ENCODE measurements at places on chromosomes 11 and 22.

GRCh38 chr22:37442537-37442936 is 15.3 kb upstream of the ELFN2 start:
- DNase-seq: peak; percentile 35

- DNase-seq: peak; percentile 87
Measured at GRCh38 chr11:26985943-26986342, 8.0 kb upstream of the FIBIN start.

DNA sequence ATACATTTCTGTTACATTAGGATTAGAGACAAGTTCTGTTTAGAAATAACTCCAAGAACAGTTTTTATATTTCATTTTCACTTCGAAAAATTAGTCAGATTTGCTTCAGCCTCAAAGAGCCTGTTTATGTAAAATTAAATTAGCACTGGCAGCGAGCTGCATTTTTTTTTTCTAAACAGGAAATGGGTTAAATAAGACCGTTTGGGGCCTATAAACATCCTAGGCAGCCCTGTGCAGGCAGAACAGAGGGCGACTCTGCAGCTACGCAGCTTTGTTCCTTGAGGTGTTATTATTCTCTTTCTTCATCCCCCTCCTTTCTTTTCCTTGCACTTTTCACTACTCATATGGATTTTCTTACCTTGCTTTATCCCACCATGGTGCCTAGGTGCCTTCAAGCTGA is 48.7 kb downstream of the CWC15 start:
- no peak for DNase-seq

GRCh38 chr22:45564349-45565030 is 61.8 kb downstream of the FBLN1 start:
- DNase-seq: no peak

DNA sequence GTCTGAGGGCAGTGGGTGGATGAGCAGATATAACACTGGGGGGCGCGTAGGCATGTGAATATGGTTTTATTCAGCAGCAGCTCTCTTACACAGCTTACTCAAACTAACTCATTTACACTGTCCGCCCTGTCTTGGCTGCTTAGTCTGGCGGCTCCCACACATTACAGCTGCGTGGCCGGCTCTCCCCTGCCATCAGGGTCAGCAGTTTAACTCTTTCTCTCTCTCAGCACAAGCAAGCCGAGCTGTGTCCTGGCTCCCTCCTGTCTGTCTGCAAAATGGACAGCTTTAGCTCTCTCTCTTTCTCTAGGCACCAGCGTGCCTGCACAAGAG is 1310.1 kb upstream of the RAG2 start:
- no peak for DNase-seq

- DNase-seq: no peak
Measured at GRCh38 chr11:117303101-117303500, 12.0 kb downstream of the BACE1-AS start.

GRCh38 chr11:130592056-130592455 is 143.6 kb downstream of the ADAMTS15 start:
- DNase-seq: peak; percentile 67
